Hematopoietic multipotent progenitor cell treated with erythropoietin and hydrocortisone succinate and interleukin-3 and kit ligand, for 17 days (in vitro differentiated cells): ENCODE measurements at places on chromosomes 2 and 18.

DNA sequence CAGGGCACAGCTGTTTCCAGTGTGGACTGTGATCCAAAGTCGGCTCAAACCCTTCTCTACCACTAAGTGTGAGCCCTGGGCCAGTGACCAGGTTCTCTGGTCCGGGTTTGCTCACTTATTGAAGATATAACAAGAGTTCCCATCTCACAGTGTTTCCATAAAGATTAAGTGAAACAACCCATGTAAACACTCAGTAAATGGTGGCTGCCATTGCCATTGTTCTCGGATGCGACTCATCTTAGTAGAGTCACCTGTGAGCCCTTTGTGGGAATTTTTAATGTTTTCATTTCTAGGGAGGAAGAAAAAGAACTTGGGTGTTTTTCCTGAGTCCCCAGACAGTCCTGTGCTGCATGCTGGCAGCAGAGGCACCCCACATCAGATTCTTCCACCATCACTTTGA is 53.4 kb downstream of the TPGS2 start:
- no peak for DNase-seq

GRCh38 chr2:70557171-70557838 is 3.7 kb upstream of the TGFA start:
- DNase-seq = no peak

DNA sequence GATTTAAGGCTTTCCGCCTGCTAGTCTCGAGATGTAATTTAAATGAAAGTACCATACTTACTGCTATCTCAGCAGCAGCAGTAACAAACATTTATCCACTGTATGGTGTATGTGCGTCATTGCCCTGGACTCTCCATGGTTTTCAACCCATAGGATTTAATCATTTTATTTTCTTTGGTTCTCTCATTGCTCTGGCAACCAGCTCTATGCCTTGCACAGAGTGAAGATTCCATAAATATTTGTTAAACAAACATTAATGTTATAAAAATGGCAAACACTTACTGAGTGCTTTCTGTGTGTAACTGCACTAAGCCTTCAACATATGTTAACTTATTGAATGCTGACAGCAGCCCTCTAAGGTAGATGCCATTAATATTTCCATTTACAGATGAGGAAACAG is 1.3 kb upstream of the LMAN1 start:
- no peak for DNase-seq

DNA sequence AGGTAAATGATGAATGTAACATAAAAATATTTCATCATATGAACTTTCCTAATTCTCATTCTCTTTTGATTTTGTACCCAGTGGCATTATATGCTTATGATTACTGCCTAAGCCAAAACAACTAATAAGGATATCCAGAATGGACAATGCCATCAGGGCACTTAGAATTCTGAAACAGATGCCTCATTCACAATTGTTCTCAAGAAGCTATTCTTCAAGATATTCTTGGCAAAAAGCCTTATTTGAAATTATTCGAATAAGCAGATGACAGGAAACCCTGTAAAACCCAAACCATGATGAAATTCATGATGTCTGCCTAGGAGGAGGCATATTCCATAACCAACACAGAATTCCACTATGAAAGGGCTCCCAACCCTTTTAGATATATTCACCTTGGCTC is 353.2 kb upstream of the TRIB2 start:
- DNase-seq = no peak

DNA sequence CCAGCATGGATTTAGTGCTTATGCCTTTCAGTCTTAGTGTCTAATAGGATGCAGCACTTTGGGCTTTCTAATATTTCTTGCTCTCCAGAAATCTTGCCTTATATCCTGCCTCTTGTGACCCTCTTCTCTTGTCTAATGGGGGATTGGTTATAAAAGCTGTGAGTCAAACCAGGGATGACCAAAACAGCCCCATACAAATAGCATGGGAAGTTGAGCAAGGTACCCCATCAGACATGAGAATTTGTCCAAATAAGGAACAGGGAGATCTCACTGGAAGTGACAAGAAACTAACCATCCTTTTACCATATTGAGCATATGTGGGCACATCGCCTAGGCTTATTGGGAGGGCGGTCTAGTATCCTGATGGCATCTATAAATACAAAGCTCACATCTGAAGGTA is 78.8 kb upstream of the BZW1 start:
- no peak for DNase-seq

DNA sequence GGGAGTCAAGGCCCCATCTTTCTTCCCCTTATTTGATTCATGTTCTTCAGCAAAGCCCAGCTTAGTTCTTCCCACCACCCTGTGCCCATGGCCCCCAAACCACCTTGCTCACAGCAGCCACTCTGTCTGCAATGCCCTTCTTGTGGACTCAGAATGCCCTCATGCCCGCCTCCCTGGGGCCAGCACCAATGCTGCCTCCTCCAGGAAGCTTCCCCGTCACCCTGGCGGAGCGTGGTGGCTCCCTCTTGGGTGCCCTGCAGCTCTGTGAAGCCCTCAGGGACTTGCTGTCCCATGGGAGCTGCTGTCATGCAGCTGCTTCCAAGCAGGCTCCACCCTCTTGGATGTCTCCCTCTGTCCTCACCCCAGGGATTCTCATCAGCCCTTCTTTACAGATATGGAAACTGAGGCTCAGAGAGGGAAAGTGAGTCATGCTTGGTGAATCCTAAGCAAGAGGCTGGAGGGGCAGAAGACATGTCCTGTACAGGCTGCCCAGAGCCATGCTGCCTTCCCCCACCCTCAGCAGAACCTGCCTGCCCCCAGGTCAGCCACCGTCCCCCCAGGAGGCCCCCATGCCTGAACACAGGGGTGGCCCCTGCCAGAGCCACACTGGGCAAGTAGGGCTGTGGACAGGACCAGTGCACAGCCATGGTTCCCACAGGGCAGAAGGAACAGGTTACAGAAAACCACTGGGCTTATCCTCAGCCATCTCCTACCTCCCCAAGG is 11.8 kb upstream of the DUSP2 start:
- no peak for DNase-seq

GRCh38 chr2:231764124-231764523 is 17.0 kb downstream of the PDE6D start:
- DNase-seq = no peak

GRCh38 chr2:238527565-238527964 is 100.8 kb downstream of the ASB1 start:
- DNase-seq = no peak

- no peak for DNase-seq
These were observed 5.4 kb downstream of the CTAGE1 start for GRCh38 chr18:22412176-22412911.

GRCh38 chr2:55838653-55839052 is 84.9 kb downstream of the EFEMP1 start:
- no peak for DNase-seq

- DNase-seq = no peak
These were observed 97.4 kb downstream of the AGAP1 start for GRCh38 chr2:235591231-235591730.

DNA sequence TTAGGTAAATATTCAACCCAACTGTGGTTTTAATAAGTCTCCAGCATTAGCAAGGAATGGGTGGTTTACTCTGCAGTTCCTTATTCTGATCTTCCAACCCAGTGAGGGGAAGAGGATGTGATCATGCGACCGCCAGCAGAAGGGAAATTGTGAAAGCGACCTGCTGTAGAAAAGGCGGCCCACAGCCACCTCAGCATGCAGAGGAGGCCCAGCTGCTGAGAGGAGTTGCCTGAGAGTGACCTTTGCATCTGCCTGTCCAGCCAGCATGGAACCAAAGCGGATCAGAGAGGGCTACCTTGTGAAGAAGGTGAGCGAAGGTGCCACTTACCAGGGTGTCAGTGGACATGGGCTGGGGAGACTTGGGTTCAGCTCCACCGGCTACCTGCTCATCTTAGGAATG is at the start of gene PLEK:
PLEK (plus strand) TSS at position 196 of the 400 bp plus-strand sequence; CDS start at position 266, 70 bp downstream.
- DNase-seq = no peak

GRCh38 chr2:222899413-222900181 is 38.8 kb downstream of the ACSL3 start:
- DNase-seq = no peak

DNA sequence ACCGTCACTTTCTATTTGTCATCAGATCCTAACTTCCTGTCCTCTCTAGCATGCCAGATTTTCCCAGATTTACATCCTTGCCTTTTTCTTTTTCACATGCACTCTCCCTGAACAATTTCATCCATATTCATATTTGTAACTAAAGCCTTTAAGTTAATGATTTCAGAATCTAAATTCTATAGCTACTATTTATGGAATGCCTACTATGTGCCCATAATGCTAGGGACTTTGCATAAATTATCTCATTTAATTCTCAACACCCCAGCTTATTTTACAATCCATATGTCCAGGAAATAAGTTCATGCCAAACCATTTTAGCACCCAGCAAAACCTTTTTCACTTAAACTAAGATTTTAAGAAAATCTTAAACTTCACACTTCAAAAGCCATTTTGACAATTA is 531.9 kb downstream of the NUP35 start:
- no peak for DNase-seq

- no peak for DNase-seq
These were observed 261.6 kb upstream of the FN1 start for GRCh38 chr2:215697496-215697895.

DNA sequence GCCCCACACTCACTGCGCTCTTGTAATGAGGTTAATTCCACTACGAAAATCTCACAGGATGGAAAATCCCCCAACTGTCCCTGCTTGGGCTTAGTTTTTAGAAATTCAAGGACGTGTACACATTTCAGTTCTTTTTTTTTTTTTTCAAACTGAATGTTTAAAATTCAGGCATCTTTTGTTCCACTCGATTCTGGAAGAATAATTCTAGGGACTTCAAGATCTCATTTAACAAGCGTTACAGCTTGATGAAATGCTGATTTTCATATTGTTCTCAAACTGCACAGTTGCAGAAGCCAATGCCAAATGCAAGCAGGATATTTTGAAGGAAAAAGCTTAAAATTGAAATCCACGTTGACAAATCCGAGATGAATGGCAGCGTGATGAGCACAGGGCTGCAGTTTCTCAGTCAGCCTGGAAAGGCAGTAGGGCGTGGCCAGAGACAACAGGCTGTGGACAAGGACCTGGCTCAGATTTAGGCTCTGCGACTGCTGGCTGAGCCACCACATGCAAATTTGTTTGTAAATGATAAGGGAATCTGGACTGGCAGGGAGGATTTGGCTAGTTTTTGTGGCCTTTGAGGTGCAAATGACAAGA is 128.1 kb upstream of the MYCN start:
- no peak for DNase-seq

- no peak for DNase-seq
These were observed 508.5 kb downstream of the RIT2 start for GRCh38 chr18:42606886-42607495.

GRCh38 chr2:190005513-190005912 is 57.0 kb downstream of the MSTN start:
- no peak for DNase-seq

- DNase-seq = no peak
These were observed 36.9 kb downstream of the ADI1 start for GRCh38 chr2:3482363-3482821.

DNA sequence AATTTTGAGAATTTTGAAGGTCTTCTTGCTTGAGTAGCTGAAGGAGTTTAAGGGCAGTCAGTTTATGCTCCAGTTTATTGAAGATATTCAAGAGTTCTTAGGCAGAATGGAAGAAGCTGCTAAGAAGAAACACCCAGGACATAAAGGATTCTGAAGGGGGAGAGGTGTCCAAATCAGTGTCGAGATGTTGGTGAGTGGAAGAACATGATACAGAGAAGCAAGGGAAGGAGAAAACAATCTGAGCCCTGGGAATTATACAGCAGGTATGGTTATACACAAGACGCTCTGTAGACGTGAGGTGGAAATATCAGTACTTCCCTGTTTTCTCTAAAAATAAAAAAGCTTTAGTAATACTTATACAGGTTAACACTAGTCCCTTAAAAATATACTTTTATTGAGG is 60.1 kb downstream of the CLIP4 start:
- DNase-seq = no peak

GRCh38 chr18:21073180-21073579 is 38.4 kb downstream of the ROCK1 start:
- DNase-seq = no peak

GRCh38 chr18:79336556-79337142 is 59.1 kb upstream of the NFATC1 start:
- DNase-seq = no peak

GRCh38 chr2:84299211-84299775 is 159.8 kb downstream of the SUCLG1 start:
- DNase-seq = no peak

DNA sequence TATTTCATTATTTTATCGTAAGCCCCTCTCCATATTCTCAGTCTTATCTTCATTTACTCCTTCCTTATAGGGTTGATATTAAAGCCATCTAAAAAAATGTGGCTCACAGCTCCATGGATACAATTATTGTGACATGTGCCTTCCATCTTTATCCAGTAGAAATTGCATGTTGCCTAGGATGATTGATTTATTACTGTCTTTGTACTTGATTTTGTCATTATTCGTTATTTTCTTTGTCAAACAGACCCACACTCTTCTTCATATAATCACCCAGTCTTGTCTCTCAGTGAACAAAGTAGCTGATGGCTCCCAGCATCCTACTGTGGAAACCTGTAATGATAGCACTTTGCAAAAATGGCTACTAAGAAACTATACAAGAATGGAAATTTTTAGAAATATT is 252.2 kb upstream of the KCNJ3 start:
- no peak for DNase-seq

- no peak for DNase-seq
These were observed 185.1 kb downstream of the NOL4 start for GRCh38 chr18:34039611-34040010.

GRCh38 chr2:3199627-3200345 is 177.8 kb downstream of the EIPR1 start:
- no peak for DNase-seq

- no peak for DNase-seq
These were observed 118.8 kb downstream of the MGAT5 start for GRCh38 chr2:134372611-134373131.

- DNase-seq = no peak
These were observed 53.9 kb downstream of the SH3BP4 start for GRCh38 chr2:235005603-235006259.

DNA sequence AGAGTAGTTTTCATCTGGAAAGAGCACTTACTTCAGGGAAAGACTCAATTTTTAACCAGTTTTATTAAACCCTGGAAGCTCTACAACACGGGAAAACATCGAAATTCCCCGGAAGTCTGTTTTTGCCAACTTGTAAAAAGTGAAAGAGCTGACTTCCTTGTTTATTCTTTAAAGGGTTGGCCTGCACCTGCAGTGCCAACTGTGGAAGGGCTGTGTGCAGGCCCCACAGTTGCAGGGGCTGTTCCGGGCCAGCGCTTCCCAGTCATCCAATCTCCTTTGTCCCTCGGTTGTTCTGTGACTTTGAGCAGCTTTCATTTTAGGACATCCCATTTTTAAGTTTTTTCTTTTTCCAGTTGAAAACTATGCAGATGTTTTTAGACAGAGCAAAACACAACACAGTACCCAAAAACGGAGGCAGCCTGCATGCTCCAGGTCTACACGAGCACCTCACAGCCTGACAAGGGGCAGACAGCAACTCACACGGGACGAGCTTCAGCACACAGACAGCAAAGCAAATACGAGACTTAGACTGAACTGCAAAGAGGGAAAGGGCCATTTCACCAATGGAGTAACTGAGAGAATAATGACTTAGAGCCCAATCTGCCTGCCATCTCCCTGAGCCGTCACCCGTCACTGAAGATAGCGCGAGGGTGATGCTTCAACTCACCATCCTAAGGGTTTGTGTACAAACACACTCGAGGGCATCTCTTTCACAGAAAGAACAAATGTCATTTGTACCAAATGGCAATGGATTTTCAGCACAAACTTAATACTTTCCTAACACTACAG is 70.6 kb downstream of the EMILIN2 start:
- DNase-seq = no peak
